ENCODE measurements at places on chromosomes 12 and 14.
A peak's percentile ranks its signal among the peaks of the same experiment; 100 is the strongest.

DNA sequence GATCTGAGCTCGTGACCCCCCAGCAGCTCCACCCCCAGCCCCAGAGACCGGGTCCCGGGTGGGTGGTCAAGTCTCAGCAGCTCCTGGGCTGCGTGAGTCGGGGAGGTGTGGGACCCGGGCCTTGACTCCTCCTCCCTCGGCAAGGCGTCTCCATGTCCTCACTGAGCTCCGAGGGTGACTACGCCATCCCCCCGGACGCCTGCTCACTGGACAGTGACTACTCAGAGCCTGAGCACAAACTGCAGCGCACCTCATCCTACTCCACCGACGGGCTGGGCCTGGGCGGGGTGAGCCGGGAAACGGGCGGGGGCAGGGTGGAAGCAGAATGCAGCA lies 28.1 kb downstream of the PIGH start:
- no peak for DNase-seq

- DNase-seq: no peak
Measured at GRCh38 chr12:19485240-19485639, 45.9 kb downstream of the AEBP2 start.

- DNase-seq: no peak
Measured at GRCh38 chr12:112243255-112244110, 118.1 kb downstream of the TRAFD1 start.

DNA sequence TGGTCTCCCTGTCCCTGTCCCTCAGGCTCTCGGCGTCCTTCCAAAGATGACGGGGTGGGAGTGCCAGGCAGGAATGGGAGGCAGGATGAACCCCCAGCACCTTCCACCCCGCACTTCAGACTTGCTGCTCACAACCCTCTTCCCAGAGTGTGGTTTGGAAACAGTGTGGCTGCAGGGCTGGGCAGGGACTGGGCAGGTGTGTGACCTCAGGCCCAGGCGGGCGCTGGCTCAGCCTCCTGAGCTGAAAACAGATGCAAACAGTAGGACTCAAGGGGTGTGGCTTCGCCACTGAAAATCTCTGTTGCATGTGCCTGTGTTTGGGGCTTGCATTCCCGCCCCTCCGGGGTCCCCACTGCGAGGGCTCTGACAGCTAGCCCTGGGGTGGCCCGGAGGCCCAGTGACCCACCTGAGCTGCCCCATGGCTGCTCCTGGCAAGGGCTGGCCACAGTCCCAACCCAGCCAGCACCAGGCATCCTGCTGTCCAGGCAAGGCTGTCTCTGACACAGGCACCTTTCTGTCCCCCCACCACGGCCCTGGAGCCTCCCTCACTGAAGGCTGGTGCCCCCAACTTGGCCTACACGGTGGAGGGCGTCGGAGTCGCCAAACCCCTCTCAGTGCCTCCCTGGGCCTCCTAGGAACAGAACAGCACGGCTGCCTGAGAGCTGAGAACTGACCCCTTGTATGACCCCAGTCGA lies 46.1 kb downstream of the BEGAIN start:
- no peak for DNase-seq

DNA sequence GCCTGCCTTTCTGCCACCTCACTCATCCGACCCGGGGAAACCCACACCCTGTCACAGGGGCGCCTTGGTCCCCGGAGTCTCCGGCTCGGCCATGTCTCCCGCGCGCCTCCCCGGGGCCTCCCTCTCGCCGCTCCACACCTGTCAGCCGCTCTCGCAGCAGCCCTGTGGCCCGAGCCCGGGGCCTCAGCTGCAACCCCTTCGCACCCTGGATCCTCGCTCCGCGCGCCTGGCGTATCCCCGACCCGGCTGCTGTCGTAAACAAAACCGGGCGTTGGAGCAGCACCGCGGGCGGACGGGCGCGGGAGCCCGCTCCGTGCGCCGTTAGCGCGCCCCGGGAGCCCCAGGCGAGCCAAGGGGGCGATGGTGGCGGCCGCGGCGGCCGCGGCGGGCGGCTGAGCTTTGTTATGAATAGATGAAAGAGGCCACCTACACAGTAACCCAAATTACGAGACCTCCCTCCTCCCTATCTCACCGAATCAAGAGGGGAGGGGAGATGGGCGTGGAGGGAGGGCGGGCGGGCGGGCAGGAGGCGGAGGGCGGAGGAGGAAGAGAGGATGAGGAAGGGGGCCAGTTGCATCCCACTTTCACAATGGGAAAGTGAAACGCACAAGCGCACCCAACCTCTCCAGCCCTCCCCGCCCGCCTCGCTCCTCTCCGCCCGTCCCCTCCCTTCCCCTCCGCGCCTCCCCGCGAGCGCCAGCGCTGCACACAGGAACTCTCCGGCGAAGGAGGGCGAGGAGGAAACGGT lies at the start of gene PLXNC1:
PLXNC1 (plus strand) TSS at position 587 of the 748 bp plus-strand sequence. CDS start 395 bp downstream, outside the sequence.
- DNase-seq: peak; percentile 67
